ENCODE measurements at places on chromosomes 7 and 10.

DNA sequence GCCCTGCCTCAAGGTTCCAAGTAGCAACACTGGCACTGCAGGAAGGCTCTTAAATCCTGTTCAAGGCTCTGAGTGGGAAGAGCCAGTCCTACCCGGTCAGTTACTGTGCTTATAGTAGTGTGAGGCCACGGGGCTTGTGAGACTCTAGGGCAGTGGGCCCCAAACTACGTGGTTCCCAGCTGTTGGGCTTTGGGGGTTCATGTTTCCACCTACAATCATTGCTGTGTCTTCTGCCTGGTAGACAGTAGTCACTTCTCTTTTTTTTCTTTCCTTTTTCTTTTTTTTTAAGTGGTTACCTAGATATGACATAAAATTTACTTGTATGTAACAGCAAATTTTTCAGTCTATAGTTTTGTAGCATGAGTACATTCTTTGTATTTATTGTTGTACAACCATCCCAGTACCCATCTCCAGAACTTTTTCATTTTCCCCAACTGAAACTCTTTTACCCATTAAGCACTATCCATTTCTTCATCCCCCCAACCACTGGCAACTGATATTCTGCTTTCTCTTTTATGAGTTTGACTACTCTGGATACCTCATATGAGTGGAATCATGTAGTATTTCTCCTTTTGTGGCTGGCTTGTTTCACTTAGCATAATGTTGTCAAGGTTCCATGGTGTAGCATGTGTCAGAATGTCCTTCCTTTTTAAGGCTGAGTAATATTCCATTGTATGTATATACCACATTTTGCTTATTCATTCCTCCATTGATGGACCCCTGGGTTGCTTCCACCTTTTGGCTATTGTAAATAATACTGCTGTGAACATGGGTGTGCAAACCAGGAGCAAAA, 7.7 kb downstream of the UBTD1 start:
- no peak for DNase-seq

- no peak for DNase-seq
Observed at GRCh38 chr10:35351021-35351420, 14.7 kb downstream of the CCNY start.

DNA sequence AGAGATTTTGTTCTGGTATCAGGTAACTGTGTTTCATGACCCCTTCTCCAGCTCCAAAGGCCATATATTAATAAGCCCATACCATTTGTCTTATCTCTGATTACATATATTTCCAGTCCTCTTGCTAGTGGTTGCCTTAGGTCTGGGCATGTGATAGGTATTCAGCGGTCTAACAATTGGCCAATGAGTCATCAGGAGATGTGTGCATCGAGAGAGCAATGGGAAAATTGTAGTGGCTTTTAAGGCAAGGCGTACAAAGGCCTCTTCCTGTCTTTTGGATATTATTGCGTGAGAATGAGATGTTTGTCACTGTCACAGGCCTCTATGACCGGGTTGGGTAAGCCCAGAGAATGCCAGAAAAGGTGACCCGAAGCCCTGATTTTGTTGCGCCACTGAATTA, 38.6 kb upstream of the SFRP5 start:
- DNase-seq = no peak

- DNase-seq = no peak
Observed at GRCh38 chr10:74081192-74081803, 69.3 kb downstream of the AP3M1 start.

DNA sequence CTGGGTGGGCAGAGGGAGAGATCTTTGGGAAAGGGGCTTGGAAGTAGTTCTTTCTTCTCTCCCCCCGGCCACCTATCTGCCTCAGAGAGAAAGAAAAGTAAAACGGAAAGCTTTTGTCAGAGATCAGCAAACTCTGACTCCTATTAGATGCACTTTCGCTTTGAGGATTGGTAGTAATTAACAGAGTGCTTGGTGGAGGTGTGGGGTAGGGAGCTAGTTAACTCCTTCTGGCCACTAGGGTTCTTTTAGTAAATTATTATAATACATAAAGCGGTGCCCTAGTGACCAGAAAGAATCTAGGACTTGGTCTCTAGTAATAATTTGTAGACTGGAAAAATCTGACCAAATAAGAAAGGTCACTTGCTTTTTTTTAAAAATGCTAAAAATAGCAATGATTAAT, 54.6 kb downstream of the CPVL start:
- DNase-seq = no peak

DNA sequence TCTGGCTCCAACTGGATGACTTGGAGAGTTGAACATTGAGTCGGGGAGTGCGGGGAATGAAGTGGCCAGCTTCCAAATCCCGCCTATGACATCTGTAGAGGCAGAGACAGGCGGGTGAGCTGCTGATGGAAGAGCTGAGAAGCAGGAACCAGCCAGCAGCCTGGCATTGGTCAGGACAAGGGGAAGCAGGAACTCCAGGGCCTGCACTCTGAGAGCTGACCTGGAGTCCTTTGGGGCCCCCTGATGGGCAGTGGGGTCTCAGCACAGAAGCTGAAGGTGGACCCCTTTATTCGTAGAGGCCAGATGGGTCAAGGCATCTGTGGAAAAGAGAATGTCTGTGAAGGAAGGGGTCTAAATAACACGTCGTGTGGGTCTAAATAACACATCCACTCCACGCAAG, 57.0 kb downstream of the SEC61G start:
- no peak for DNase-seq

DNA sequence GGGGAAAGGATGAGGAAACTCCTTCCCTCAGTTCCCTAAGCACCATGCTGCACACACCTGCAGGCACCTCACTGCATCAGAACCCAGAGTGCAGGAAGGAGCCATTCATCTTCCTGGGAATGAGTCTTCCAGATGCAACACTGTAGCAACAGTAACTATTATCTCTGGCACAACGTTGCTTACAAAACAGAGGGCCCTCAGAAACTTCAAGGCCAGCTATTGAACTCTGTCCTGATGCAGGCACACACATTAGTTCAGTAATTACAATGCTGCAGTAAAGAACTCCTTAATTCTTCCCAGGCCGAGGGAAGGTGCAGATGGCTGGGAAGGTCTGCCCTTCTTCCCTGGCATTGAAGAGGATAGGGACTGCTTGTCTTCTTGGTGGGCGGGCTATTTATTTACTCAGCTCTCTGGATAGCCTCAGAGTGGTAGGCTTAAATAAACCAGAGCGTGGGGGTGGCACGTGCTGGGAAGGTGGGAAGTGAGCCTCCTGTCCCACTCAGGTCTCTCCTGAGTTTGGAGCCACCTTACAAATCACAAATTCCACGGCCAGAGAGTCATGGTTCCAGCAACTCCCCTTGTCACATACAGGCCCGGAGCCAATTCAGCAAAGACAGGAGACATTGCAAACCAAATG, 125.1 kb upstream of the JCAD start:
- DNase-seq = no peak

GRCh38 chr10:35135861-35136260, 9.2 kb downstream of the CREM start:
- DNase-seq = no peak

DNA sequence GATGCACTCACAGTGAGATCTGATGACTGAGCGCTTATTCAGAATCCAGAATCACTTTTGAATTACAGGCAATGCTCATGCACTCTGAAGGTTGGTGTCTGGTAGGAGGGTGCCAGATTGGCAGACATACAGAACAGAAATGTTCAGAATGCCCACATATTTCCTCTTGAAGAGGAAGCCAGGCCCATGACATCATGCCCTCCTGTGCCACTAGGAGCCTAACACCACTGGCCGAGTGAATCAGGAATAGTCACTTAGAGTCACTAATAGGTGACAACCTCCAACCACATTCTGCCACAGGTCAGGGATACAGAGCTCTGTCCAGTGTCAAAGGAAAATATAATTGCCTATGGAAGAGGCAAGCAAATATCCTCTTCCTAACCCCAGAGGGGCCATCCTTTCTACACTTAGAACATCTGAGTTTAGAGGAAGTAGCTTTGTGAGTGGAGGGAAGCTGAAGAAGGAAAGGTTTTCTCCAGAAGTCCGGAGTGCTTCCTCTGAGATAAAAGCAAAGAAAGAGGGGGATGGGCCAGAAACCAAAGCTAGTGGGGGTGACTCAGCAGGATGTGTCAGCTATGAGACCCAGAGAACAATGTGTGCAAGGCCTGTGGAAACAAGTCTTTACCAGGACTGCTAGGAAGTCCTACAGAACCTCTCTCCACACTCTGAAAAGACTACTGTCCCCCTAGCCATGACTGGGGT, 838.8 kb downstream of the GRID1 start:
- DNase-seq = no peak

GRCh38 chr10:131155218-131155875, 156.2 kb downstream of the TCERG1L start:
- DNase-seq = no peak

GRCh38 chr10:98273057-98273850, 5.3 kb upstream of the LOXL4 start:
- no peak for DNase-seq

GRCh38 chr7:25596443-25596842, 368.2 kb upstream of the NPVF start:
- no peak for DNase-seq

DNA sequence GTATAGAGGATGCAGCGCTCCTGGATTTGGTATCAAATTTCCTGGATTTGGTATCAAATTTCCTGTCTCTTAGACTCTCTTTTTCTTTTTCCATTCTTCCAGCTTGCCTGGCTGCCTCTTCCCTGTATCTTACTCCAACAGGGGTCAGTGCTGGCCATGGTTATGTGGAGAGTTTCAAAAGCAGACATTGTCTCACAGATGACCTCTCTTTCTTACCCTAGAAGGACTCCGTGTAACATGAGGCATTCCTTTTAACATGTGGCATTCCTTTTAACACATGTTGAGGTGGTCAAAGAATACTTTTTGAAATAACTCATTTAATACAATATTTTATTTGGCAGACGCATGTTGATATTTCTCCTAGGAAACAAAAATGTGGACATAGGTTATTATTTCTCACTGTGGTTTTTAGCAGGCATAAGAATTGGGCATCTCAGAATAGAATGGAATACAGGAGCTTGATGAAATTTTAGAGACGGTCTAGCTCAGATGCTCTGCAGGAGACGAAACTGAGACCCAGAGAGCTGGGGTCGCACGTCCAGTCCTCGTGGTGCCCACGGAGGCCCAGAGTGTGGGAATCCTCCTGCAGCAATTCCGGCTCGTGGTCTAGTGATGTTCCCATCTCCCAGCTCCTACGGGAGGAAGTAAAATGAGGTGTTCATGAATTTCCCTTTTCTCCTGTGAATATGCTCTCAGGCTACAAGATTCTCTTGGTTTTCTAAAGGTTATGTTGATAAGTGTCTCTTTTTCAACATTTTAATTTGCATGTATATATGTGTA, 59.6 kb upstream of the PITRM1 start:
- no peak for DNase-seq

- no peak for DNase-seq
Observed at GRCh38 chr7:37916673-37917660, at the start of gene SFRP4. Gene SFRP4 (minus strand): TSS chr7:37916817. CDS start chr7:37916537, 280 bp downstream.

- DNase-seq = no peak
Observed at GRCh38 chr10:11781114-11781513, 38.9 kb downstream of the ECHDC3 start.
